ENCODE measurements at places on chromosomes 16 and 17.
A peak's percentile ranks its signal among the peaks of the same experiment; 100 is the strongest.

DNA sequence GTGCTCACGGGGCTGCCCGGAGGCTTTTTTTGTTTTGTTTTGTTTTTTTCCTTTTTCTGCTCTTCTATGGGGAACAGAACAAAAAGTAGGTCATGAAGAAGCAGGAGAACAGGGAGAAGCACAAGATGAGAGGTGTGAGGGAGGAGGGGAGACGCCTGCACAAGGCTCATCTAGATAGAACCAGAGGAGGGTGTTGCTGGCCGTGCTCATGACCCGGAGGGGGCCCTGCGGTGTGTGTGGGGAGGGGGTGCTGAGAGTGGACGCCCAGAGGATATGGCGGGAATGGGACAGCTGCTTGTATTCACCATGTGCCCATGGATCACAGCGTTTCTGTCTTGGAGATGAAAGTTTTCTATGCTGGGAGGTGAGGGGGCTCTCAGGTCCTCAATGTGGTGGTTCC, 183.7 kb downstream of the FOXL1 start:
- no peak for DNase-seq

DNA sequence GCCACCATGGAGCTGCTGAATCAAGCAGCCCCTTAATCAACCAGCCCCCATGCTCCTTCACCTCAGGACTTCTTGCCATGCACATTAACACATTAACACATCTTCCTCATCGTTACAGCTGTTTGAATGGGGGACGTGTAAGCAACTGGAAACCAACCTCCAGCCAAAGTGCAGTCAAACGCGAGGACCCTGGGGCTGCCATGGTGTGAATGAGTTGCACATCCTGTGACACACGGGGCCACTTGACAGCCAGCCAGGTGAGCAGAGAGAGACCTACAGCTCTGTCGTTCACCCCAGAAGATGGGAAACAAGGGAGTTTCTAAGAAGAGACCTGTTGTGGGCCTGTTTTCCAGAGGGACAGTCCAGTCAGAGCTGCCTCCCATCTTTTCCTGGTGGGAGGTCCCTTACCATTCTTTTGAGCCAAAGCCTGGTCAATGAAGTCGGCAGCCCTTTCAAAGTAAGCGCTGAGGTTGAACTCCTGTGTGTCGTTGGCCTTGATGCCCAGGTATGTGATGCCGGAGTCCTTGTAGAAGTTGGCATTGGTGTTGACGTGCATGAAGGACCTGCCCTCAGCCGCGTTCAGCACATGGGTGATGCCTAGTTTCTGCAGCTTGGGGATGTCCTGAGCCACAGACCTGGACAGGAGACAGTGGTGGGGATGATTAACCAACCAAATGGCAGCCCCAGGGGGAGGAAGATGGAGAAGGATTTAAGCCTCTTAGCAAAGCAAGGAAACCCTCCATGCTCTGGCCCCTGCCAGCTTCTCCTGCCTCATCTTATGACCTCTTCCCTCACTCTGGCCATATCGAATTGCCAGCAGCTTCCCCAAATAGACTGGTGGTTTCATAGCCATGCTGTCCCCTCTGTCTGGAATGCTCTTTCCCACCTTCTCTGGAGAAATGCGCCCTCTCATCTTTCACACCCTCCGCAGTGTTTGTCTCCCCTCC, 4.2 kb downstream of the DUSP3 start:
- DNase-seq: no peak

GRCh38 chr17:62130739-62131138, 65.7 kb upstream of the MED13 start:
- no peak for DNase-seq

- DNase-seq: no peak
Observed at GRCh38 chr17:18261146-18261515, 669 bp downstream of the MIEF2 start.

DNA sequence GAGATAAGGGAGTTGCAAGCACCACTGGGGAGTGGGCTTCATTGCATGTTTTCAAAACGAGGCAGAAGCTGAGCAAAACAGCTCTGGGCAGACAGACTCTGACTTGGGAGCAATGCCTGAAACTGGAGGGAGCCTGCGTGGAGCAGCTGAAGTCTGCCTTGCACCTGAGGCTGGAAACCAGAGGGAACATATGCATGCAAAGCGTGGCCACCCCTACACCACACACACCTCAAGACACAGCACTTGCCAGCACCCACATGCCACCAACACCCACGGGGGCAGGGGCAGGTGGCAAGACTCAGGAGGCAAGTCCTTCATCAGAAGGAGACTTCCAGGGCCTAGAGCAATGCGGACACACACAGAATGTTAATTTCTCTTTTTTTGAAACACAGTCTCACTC, 45.8 kb downstream of the COTL1 start:
- DNase-seq: no peak

GRCh38 chr17:30915833-30916611, 5.7 kb upstream of the ADAP2 start:
- no peak for DNase-seq

DNA sequence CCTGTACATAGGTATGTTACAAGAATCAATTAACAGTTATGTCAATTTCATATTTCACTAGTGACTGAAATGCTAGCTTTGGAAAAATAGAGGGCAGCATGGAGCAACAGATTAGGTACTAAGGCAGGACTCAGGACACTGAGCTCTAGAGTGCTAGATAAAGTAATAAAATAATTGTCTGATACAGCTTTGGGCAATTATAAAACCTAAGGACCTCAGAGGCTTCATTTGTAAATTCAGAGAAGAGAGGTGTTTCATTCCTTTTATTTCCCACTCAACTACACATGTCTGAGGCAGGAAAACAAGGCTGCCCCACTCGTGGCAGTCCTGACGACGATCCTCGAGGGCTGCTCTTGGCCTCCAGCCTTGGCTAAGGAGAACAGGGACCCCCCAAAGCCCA, 81.5 kb downstream of the CA4 start:
- DNase-seq: no peak

DNA sequence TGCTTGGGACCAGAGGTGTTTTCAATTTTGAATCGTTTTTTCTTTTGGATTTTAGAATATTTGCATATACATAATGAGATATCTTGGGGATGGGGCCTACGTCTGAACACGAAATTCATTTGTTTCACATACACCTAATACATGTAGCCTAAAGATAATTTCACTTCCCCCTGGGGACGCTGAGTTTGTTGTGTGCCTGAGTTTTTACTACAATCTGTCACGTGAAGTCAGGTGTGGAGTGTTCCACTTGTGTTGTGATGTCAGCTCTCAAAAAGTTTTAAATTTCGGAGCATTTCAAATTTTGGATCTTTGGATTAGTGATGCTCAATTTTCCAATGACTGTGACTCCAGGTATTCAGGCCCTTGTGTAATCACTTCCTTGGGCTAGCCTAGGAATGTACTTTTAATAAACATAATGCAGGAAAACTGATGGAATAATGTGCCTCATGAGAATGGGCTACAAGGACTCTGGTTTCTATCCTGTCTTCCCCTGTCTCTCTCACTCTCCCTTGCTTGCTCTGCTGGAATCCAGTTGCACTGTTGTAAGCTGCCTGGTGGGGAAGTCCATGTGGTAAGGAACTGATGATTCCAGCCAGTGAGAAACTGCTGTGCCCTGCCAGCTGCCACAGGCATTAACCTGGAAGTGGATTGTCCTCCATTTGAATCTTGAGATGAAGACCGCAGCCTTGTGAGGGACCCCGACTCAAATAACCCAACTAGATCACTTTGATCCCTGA, 403.8 kb downstream of the SHISA9 start:
- DNase-seq: no peak

DNA sequence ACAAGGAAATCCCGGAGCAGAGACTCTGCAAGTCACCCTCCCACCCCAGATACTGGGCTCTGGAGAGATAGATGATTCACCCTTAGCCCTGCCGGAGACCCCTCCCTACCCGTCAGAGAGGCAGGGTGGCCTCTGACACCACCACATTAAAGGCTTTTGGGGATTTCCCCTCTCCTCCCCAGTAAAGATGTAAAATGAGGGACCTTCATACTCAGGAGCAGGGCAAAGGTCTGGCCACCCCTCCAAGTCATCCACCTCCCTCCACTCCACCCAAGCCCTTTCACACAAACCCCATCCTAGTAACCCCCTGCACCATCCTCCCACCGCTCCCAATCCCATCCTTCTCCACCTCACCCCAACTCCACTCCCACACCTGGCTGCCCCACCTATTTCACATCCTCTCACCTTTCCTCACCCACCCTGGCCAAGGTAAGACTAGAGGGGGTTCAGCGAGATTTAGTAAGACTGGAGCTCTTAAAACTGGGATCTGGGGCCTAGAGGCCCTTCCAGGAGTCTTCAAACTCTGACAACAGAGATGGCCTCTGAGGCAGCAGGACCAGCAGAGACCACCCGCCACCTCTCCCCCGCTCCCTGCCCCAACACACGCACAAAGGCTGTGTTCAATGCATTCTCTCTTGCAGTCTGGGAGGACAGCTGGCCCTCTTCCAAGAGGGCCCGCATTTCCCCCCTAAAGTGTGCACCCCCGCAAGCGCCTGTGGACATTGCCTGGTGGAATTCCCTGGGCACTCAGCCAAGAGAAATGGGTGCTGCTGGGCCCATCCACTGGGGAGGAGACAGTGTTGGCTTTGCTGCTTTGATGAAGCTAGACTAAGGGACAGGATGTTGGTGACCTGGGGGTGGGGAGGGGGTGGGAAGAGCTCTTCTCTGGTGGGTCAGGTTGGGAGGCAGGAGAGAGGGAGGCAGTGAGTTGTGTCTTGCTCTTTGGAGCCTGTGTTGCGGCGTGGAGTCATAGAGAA, 1.1 kb downstream of the ABAT start:
- peak; percentile 44 for DNase-seq

DNA sequence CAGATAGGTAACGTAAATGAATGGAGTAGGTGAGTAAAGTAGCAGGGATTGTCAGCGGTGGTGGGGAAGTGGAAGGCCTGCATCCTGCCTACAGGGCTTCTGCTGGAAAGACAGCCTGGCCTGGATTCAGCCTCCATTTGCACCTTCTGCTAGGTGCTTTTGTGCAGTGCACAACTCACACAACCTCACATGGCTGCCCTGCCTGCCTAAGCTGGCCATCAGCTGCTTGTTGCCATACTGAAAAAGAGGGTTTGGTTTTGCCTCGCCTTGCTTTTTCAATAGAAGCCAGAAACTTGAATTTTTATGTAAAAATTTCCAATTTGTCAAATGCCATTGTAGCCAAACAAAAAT, 36.3 kb downstream of the SOST start:
- no peak for DNase-seq

- DNase-seq: no peak
Observed at GRCh38 chr17:49911719-49912118, 57.3 kb upstream of the DLX4 start.

DNA sequence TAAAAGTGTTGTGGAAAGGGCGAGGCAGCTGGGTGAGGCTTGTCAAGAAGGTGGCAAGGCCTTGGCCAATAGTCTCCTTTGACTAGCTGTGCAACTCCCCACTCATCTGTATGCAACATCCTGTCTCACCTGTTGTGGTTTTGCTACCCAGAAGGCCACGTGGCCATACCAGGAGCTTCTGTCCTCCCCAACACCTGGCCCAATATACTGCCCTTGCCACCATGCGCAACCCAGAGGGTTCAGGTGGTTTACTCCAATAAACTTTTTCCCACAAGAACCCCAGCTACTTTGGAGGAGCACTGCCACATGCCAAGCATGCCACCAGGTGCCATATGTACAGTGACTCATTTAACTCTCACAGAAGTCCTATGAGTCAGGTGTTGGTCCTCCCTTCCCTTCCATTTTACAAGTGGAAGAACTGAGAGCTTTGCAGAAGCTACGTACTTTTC, 10.2 kb downstream of the MYO19 start:
- DNase-seq: no peak

- DNase-seq: no peak
Observed at GRCh38 chr16:844638-845350, 44.3 kb upstream of the GNG13 start.

DNA sequence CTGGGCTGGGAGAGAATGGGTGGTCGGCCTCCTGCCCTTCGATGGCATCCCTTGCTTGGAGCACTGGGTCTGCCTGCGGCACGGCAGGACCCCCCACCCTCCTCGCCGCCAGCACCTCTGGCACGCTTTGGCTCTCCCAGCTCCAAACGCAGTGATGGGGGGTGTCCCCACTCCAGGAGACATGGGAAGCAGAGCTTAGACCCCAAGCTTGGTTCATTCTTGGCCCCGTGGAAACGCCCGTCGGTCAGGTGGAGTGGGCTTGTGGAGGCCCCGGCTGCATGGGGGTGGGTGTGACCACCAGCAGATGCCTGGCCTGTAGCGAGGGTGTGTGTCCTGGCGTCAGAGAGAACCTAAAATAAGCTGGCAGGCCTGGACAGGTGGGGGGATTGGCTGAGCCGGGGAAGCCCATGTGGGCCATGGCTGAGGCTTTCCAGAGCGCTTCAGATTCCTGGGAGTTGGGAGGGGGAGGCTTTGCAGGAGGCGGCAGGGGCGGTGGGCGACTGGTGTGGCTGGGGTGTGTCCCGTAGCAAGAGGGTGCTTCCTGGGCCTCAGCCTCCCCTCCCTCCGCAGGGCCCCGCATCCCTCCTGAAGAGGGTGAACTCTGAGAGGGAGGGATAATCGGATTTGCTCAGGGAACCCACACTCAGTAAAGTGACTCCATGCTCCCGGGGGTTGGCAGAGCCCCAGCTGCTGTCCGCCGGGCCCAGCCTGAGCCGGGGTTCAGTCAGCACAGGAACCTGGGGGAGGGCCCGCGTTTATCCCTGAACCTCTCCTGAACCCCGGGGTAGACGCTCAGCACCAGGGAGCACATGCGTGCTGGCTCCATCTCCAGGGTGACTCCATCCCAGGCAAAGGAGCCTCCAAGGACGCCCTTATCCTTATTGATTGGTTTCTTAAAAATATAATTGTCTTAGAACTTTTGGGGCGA, 3.4 kb downstream of the CACNA1H start:
- DNase-seq: no peak

DNA sequence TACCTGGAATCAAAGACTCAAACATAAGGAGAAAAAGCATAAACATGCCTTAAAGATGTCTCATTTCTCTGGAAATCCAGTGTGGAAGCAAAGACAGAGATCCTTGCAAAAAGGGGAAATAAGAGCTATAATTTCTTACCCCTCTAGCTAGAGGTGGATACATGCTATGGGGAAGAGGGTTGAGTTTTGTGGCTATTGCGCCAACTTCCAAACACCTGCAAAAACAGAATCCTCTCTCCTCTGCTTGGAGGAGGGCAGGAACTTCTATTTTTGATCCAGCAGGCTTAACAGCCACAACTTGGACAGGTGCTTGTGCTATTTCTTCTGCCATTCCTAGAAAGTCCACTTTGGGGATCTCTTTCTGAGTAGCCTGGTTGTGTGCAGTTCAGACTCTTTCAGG, 21.5 kb upstream of the NUDT7 start:
- DNase-seq: no peak

- no peak for DNase-seq
Observed at GRCh38 chr16:85798901-85799496, 345 bp downstream of the EMC8 start.

- DNase-seq: no peak
Observed at GRCh38 chr17:237406-237955, 56.0 kb upstream of the DOC2B start.
